Cortex of kidney (tissue), 1 donor: ENCODE measurements at places on chromosomes 2 and 18.

DNA sequence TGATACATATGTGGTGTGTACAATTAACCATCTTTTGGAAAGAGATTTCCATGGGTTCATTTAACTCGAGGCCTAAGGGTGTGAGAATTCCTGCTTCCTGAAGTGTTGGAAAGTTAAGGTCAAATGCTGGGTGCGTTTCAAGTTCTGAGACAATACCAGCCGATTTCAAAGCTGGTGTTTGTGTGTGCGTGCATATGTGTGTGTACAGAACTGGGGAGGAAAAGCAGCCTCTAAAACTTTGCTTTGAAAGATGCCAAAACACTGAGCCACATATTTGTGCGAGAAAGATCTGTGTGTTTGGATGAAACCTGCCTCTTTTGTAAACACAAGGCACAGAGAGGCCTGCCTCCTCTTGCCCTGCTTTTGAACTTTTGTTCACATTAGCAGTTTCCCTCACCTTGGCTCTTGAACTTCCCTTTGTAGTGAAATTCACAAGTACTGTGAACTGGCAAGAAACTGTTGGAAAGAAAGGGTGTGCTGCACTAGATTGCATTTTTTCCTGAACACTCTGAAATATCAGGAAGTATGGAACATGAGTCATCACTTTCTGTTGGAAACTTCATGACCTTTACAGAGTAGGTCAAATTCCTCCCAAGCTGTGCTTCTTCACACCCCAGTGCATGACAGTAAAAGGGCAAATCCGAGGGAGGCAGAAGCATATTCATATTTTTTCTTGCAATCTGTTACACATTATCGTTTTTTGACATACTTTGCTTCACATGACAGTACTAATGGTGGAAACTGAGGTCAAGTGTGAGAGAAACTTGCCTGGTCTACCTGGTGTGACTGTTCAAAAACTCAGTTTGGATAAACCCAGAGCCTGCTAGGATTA, 20.0 kb upstream of the CAVIN2 start:
- no peak for DNase-seq

GRCh38 chr2:37080266-37080665, 3.9 kb downstream of the HEATR5B start:
- no peak for DNase-seq

- DNase-seq: no peak
Observed at GRCh38 chr2:155770516-155770915, 562.0 kb downstream of the NR4A2 start.

- DNase-seq: no peak
Observed at GRCh38 chr2:100832885-100833284, 12.9 kb downstream of the NPAS2 start.

DNA sequence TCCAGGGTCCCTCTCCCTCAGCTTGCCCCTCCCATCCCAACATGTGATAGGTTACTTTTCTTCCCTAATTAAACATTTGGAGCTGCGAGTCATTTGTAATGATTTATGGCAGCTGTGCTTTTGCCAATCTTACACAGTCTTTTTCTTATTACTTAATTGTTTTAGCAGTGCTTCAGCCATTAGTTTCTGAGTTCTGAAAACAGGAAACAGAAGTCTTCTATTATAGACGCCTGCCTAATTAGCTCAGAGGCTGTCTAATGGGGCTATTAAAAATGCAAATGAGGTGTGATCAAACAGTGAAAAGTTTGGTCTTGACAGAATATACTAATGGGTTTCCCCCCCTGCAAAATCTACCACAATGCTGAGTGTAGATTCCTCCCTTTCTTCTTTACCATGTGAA, 388.3 kb upstream of the CELF4 start:
- DNase-seq: no peak

DNA sequence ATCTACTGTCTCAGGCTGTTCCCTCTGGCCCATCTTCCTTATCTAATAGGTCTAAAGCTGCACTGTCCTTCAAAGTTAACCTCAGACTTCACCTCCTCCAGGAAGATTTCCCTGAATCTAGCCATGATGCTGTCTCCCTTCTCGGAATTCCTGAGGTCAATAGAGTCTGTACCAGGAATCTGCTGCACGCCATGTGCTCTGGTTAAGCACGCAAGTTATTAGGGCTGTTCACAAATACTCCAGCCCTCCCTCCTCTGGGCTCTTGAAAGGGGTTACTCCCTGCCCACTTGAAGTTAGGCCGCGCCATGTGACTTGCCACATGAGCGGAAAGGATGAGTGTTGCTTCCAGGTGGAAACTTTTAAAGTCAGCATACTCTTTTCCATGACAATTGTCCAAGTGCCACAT, 43.6 kb downstream of the MCFD2 start:
- DNase-seq: no peak

- no peak for DNase-seq
Observed at GRCh38 chr18:58051765-58052460, 7.9 kb downstream of the NEDD4L start.

DNA sequence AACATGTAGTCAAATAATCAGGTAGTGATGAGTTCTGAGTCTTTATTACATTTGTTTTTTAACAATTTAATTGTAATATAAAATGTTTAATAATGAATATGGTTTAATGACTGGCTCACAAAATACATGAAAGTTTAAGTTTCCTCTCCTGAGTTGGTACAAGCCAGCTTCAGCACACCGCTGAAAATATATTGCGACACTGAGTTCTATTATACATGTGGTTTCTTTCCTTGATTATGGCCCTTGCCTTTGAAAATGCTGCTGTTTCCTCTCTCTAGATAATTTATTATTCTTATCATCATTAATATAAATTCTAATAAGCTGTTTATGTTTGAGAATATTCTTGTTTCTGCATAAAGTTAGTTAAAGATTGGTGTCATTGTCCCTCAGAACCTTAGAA, 249.3 kb downstream of the PARD3B start:
- DNase-seq: no peak

GRCh38 chr2:150485871-150486538, 1.5 kb downstream of the RND3 start:
- no peak for DNase-seq

GRCh38 chr2:55843096-55843993, 80.2 kb downstream of the EFEMP1 start:
- DNase-seq: no peak

GRCh38 chr2:145043399-145043834, 523.5 kb upstream of the ZEB2 start:
- DNase-seq: no peak

- DNase-seq: no peak
Observed at GRCh38 chr2:134717286-134718022, 1.3 kb downstream of the TMEM163 start.

- DNase-seq: no peak
Observed at GRCh38 chr2:100571668-100572067, 8.9 kb downstream of the PDCL3 start.

- DNase-seq: no peak
Observed at GRCh38 chr18:2325308-2325849, 245.9 kb downstream of the METTL4 start.

GRCh38 chr2:141942006-141942789, 188.6 kb downstream of the LRP1B start:
- DNase-seq: no peak

- no peak for DNase-seq
Observed at GRCh38 chr2:159228081-159228581, 58.4 kb downstream of the WDSUB1 start.

DNA sequence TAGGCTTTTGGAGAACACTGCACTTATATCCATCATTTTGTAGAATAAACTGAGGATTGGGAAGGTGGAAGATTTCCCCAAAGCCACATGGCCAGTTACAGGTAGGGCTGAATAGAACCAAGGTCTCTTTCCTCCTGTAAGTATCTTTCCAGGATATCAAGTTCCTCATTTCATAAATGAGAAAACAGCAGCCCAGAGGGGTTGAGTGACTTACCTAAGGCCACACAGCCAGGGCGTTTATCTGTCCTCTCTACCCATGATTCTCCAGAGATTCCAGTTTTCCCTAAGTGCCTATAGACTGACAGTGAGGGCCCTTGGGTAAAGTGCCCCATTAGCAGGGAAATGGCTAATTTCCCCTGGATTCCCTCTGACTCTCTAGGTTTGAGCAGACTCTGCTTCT, 132.3 kb upstream of the SKOR2 start:
- DNase-seq: no peak

DNA sequence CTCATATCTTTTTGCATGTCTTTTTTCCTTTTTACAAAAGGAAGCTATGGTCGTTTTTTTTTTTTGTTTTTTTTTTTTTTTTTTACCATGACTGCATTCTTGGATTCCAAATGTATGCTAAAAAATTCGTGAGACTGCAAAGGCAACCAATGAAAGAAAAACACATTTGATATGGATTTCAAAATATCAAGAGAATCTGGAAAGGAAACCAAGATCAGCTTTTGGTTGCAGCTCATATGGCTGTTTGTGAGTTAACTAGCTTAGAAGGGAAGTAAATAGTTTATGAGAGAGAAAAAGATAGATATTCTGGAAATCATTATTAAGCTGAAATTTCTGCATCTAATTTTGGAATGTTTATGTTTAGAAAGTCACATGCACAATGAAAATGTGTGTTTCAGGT, 110.3 kb downstream of the PRPF40A start:
- no peak for DNase-seq

- no peak for DNase-seq
Observed at GRCh38 chr2:5264361-5264760, 427.8 kb upstream of the SOX11 start.

DNA sequence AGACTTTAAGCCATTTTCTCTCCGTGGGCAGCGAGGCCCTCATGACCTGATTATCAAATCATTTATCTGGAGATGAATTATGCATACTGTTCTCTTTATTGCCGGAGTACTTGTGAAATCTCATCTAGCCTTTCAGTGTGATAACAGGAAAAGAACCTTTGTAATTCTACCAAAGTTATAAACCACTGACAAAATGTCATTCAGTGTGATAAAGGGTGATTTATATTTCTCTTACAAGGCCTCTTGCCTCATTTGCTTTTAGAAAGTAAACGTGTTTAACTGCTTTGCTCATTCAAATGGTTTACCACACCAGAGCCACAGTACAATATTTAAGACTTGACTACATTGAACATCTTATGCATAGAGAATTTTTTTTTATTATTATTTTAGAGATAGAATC, 13.8 kb downstream of the MTCL1 start:
- DNase-seq: no peak

- no peak for DNase-seq
Observed at GRCh38 chr2:65128297-65129190, 1.4 kb downstream of the RAB1A start.

- DNase-seq: no peak
Observed at GRCh38 chr2:196172951-196173350, 1.6 kb upstream of the STK17B start.
